ENCODE measurements at places on chromosomes 1 and 21. TPM values are rescaled to one million over a fixed set of nuclear protein-coding genes. Genes with fewer than 3 reads are reported as not detected.

- DNase-seq: no peak
These were observed 33.9 kb upstream of the ASPM start for GRCh38 chr1:197180252-197180878.

DNA sequence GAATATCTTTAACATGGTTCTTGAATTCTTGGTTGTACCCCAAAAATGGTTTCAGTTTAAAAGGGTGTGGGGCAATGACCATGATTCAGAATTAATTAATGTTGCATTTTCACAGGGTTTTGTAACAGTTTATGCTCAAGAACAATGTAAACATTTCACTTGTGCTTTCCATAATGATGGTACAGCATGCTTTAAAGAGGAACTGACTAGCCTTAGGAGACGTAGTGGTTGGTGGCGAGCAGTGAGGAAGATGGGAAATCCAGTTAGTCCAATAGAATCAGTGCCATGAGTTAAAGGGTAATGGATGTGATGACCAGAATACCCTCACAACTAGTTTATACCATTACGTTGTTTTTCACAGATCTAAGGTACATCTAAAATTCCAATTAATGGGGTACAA lies 138.0 kb downstream of the HS2ST1 start:
- DNase-seq: no peak

A3GALT2 gene
- not detected for total RNA-seq

DNA sequence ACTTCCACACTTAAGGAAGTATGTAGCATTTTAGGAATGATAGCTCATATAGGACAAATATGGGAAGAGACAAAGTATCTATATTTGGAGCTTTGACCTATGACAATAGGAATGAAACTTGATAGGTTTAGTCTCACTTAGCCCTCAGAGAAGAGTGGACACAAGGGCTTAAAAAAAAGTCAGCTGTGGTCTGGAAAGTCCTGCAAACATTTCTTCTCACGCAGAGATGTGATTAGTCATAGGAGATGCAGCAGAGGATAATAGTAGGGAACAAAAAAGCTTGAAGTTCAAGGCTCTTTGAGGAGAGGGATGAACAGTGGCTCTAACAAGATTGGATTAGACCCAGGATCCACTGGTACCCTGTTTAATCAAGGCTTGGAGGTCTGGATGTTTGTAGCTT lies 14.8 kb upstream of the RNF220 start:
- DNase-seq: peak; percentile 14

- DNase-seq: no peak
These were observed 17.3 kb downstream of the TMEM201 start for GRCh38 chr1:9605946-9606455.

GRCh38 chr1:169295425-169295824 lies 72.2 kb downstream of the NME7 start:
- DNase-seq: no peak

DNA sequence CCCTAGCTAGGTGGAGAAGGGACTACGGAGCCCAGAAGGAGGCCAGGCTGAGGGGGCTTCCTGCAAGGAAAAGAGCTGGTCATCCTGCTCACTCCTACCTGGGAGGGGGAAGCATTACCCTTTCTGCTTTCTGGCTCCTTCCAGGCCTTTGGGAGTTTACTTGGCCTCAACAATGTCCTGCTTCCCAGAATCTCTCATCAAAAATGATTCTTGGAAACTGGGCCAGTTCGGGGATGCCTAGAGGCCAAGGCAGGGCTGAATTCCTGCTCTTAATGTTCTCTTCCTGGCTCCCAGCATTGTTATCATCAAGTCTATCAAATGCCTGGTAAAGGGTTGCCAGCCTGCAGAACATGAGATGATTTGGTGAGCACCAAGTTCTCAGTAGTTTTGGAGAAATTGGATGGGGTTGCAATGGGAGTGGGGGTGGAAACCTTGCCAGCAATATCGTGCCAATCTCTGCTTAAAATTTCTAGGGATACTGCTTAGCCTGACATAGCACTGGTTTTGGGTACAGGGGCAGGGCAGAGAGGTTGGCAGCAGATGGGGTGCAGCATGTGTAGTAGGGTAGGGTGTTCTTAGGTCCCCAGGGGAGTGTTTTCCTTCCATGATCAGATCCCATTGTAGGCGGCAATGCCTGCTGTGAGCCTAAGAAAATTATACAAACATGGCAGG lies 7.7 kb upstream of the PAFAH2 start:
- no peak for DNase-seq

DNA sequence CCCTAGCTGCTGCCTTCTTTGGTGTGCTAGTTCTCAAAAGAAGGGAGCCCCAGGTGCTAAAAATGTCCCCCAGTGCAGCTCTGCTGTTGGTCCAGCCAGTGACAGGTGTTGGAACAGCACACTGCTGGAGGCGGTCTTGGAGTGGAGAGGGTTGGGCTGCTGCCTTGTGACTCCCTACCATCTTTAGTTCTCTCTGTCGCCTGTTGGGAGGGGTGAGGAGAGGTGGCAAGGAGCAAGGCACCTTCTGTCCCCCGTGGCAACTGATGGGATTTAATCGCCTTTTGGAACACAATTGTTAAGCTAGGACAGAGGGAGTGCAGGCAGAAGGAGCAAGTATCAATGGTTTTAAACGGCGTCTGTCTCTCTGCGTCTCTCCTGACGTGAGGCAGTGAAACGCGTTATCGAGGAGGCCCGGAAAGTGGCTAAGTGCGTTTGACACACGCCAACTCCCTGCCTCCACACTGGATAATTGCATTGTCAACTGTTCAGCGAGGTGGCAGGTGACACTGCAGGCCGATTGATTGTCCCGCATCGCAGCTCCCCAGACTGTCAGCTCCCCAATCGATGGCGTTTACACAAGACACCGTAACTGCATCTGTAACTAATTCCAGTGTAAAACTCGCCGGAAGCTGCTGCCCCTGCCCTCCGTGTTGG lies 34.0 kb downstream of the TMEM53 start:
- DNase-seq: no peak

Measured in kidney epithelial cell (primary cell).